Activated CD4-positive, CD25-positive, alpha-beta regulatory T cell treated with anti-CD3 and anti-CD28 coated beads, Interleukin-2, amount 50 U/mL, for 16 hours (primary cell): ENCODE measurements at places on chromosomes 3 and 15.

DNA sequence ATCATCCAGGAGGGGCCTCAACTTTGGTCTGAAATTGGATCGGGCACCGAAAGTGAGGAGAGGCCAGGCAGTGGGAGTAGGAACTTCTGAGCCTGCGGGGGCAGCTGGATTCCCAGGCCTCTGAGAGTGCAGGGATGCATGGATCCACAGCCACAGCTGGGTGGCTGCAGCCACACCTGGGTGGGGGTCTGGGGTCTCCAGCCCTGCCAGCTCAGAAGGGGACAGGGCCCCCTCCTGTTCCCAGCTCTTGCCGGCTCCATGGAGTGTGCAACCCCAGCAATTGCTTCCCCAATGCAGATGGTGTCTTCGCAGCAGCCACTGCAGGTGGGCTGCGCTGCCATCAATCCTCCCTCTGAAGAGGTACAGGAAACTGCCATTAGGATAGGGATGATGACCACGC lies 123.7 kb downstream of the BCHE start:
- no peak for DNase-seq

DNA sequence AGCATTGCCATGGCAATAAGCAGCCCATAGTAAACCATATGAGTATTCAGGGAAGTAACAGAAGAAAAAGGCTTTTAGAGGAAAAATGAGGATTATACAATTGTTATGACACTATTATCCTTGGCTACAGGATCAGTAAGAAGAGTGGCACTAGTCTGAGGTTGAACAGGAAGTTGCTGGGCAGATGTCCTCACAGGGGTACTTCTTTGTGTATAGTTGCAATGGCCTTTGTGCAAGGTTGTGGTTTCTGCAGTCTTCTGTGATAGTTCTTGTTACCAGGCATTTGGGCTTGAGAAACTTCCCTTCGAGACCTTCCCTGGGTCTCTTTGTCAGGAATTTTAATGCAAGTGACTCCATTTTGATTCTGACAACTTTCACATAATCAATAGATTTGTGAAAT lies 100.6 kb upstream of the ATP11B start:
- DNase-seq, result no peak

GRCh38 chr3:45098310-45098709 lies 47.9 kb downstream of the CDCP1 start:
- DNase-seq, result no peak

DNA sequence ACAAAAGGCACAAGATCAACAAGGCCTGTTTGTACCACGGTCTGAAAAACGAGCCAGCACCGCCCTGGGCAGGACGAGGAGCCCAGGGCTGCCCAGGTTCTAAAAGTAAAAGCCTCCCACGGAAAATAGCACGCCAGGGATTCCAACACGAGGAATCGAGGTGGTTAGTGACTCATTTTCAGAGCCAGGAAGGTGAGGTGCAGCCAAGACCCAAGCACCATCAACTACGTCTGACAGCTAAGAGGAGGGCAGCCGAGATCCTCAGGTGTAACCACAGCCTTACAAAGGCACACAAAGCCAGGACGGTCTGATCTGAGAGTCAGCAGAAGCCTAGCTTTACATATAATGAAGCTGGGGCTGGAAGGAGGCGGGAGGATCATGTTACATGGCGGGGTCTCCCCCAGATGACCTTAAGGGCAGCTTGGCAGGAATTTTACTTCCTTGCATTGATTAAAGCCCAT lies 52.5 kb downstream of the ATP10A start:
- no peak for DNase-seq

DNA sequence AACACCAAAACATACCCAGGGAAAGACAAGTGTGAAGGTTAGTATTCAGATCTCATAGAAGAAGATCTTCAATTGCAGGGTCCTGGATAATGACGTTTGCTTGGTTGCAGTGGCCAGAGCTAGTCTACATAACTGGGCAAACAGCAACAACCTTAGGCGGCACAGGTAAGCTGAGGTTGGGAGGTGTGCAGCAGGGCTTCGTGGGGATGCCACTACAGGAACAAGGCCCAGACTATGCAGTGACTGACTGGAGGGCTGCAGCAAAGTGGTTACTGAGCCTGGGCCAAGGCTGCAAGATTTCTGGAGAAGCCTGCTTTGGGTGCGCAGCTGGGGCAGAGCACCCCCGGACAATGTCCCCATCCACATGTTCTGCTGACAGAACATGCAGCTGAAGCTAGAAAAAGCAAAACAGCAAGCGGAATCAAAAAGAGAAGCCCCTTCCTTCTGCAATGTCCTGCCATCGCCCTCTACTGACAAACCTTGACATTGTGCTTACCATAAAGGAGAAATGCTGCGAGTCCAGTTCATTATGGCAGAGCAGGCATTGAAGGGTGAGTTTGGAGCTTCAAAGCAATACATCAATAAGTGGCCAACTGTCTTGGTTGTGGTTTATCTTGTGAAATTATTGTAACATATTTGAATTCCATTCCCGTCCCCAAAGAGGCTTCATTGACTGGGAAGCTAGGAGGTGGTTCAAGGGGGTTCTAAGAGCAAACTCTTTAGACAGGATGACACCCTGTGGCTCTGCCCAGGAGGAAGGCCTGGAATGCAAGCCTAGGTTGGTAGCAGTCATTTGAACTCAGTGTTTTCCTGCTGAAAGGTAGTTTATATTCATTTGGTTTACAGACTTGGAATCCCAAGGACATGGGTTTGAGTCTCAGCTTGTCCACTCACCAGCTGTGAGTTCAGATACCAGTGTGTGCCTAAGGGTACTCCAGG lies 217.0 kb downstream of the PDCD6IP start:
- no peak for DNase-seq

GRCh38 chr3:186566772-186567071 lies 417 bp downstream of the TBCCD1 start:
- no peak for DNase-seq

DNA sequence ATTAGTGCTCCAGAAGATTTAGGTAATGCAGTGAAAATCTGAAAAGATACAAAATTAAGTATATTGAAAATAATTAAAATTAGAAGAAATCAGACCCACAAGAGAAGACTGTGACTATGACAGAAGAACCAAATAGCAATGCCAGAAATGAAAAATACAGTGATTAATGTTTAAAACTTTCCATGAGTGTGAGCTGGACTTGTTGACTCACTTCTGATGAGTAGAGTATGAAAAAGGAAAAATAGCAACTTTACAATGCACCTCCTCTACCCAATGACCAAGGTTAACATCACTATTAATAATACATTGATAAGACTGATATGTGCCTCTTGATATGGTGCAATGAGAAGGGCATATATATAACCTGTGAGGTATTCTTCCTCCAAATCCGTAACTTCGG lies 39.3 kb upstream of the SLC22A13 start:
- no peak for DNase-seq

- DNase-seq, result no peak
Measured at GRCh38 chr3:112489674-112490479, 9.4 kb downstream of the BTLA start.

GRCh38 chr3:129429080-129429451 lies 630 bp upstream of the EFCAB12 start:
- DNase-seq, result no peak

DNA sequence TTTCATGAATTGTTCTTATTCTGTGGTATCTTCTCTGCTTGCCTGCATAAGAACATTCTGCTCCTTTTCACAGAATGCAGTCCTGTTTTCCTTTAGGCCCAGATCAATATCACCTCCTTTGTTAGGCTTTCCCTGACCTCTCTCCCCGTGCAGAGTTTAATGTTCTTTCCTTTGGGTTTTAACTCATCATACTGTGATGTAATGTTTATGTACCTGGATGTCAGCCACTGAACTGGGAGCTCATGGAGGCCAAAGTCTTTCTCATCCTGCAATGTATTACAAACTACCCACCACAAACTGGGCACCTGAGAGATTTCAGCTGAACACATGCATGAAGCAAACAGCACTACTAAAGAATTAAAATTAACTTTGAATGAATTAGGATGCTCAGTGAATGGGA lies 192.8 kb upstream of the RORA start:
- no peak for DNase-seq

DNA sequence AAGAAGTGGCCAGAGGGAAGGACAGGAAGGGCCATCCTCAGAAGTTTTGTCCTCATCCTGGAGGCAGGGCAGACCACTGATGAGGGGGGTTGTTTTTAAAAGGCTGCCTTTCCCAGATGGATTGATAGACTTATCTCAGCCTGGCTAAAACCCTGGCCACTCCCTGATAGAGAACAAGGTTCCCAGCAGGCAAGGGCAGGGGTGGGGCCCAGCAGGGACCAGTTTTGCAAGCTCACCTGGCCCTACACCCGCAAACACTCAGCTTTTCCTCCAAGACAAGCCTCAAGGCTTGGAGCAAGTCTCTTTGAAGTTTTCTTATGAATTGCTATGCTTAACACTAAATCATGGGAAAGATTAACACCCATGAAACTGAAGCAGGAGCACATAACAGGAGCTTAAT lies 9.1 kb downstream of the LIPC start:
- DNase-seq, result no peak

DNA sequence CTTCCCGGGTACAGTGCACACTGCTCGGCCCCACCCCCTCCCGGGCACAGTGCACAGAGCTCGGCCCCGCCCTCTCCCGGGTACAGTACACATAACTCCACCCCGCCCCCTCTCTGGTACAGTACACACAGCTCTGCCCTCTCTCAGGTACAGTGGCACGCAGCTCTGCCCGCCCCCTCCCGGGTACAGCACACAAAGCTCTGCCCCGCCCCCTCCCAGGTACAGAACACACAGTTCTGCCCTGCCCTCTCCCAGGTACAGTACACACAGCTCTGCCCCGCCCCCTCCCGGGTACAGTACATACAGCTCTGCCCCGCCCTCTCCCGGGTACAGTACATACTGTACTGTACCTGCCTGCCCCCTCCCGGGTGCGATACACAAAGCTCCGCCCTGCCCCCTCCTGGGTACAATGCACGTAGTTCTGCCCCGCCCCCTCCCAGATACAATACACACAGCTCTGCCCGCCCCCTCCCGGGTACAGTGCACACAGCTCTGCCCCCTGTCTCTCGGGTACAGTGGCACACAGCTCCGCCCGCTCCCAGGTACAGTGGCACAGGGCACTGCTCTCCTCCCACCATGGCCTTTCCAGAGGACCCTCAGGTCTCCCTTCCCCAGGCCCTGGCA lies 16.4 kb upstream of the PRR20G start:
- DNase-seq, result no peak

- no peak for DNase-seq
Measured at GRCh38 chr3:170909129-170909903, 879 bp upstream of the EIF5A2 start.

DNA sequence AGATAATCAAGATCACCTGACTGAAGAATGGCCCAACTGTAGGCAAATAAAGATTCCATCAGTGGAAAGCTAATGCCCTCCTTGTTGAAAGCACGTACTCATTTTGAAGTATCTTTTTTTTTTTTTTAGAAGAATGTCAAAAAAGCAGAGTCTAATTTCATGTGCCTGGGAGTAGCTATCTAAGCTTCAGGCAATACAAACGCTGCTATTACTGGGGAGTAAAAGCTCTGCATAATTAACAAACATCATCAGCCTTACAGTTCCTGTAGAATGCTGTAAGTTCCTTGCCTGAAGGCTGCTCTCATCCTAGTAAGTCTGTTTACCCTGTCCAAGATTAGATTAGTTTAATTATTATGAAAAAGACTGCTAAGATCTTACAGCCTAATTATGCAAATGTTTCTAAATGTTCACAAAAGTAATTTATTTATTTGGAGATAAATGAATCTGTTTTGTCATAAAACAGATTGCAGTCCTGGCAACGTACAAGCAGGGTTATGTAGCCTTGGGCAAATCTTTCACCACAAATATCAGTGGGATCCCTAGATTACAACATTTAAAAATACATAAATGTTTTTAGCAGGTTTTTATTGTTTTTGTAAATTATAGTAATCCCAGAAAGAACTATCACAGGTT lies 451.3 kb upstream of the AGTR1 start:
- DNase-seq, result no peak

DNA sequence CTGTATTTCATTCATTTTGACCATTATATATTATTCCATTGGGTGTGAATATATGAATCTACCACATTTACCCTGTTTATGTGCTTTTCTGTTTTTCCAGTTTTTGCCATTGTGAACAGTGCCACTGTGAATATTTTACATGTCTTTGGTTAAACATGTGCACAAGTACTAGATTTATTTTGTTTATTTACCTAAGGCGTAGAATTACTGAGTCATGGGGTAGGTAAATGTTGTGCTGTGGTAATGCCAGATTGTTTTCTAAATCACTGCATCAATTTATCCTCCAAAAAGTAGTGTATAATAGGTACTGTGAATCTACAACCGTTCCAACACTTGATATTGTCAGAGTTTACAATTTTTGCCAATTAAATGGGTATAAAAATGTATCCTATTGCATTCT lies 362.1 kb upstream of the AGTR1 start:
- DNase-seq, result no peak

- no peak for DNase-seq
Measured at GRCh38 chr3:128491941-128492670, 895 bp downstream of the GATA2 start.

GRCh38 chr3:25396251-25396650 lies 31.8 kb upstream of the RARB start:
- DNase-seq, result no peak

DNA sequence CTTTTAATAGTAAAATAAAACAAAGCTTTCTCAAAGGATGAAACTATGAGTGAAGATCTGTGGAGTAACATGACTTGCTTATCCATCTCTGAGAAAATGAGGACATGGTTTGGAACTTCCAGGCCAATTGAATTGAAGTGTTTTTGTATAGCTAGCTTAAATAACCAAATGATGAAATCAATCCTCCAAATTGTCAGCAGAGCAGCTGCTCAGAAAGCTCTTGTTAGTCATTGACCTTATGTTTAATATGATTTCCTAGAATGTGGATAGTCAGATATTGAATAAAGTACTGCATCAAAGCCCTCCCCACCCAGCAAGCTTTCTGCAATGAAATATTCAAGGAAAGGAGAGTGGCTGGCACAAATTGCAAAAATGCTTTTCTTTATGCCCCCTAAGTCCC lies 437.2 kb downstream of the MFSD1 start:
- no peak for DNase-seq

GRCh38 chr15:79811406-79812405 lies 85.1 kb downstream of the MTHFS start:
- DNase-seq, result no peak

GRCh38 chr15:34621675-34622074 lies 38.2 kb upstream of the GOLGA8B start:
- no peak for DNase-seq
